ENCODE measurements at places on chromosomes 12 and 14.

DNA sequence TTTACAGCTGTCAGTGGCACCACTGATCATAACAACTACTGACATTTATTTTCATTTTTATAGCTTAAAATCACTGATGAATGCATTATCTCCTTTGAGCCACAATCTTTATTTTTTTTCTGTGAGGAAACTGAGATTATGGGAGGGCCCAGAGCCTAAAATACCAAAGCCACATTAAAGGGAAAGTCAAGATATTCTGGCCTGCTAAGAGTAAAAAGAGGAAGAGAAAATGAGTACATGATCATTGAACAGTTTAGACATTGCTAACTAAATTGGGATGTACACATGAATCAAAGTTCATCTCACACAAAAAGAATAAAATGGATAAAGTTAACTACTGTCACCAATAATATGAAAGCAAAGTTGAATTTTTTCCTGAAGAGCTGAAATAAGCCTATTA lies 170.5 kb upstream of the GARIN2 start:
- DNase-seq: no peak

DNA sequence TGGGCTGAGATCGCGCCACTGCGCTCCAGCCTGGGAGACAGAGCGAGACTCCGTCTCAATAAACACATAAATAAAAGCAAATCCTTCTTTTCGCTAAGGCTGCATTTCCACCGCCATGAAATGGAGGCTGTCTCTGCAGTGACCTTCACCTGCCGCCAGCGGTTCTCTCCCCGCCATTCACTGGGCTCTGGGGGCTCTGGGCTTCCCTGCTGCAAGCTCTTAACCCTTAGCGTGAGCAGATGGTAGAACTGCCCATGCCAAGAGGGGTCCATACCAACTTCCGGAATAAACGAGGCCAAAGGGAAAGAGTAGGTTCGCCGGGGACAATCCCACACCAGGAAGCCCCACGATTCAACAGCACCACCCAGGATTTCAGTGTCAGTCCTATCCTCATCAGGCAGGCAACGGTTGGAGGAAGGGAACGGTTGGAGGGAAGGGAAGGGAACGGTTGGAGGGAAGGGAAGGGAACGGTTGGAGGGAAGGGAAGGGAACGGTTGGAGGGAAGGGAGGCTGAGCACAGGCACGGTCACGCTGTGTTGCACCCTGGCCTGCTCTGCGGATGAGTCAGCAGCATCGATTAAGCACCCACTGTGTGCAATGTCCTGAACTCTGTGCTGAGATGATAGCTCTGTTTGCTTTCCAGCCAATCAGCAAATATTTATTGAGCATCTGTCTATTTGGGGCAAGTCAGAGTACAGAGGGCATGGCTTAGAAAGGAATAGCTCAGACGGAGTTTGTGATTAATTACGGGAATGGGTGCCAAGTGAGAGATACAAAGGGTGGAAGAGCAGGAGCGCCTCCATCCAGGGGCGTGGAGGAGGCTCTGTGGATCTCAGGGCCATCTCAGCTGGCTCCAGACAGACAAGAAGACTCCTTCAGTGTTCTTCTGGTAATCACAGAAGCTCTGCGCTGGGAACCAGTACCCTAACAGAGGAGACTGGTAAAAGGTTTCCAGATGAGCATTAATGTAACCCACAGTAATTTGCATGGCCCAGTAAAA lies 77.9 kb downstream of the NINJ2 start:
- no peak for DNase-seq

GRCh38 chr12:92432724-92433441 lies 269.9 kb upstream of the PLEKHG7 start:
- no peak for DNase-seq

- DNase-seq: no peak
Observed at GRCh38 chr12:47747596-47748506, 10.8 kb downstream of the RAPGEF3 start.

DNA sequence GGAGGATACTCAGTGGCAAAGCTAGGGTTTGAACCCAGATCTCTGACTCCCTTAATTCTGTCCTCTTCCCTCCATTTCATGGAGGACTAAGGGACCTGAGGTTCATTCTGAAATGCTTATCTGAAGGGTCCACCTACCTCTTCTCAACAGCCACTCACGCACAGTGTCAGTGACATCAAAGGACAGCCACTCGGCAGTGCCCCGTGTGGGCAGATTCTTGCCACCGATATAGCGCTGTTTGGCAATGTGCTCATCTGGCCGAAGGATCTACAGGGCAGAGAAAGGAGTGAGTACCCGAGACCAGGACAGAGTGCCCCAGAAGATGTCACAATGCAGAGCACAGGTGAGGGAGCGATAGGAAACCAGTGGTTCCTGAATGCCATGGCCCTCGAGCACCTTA lies 10.8 kb downstream of the TGFB3 start:
- no peak for DNase-seq

DNA sequence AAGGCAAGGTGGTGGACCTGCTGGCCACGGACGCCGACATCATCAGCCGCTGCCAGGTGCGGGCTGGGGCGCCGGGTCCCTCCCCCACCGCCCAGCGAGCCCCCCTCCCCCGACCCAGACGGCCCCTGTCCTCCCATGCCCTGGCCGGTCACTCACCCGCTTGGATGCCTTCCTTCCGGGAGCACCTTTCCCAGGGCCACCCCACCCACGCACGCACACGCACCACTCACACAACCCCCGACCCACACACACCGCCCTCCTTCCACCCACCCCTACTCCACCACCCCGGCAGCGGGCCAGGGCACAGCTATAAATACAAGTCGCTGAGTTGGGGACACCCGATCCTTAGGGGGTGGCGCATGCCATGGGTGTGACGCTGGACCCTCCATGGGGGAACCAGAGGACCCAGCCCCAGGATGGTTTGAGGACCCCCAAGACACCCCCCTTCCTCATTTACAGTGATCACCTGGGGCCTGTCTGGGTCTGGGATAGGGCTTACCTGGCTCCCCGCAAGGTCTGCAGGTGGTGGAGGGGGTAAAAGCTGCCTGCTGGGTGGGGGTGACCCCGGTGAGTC lies 465 bp downstream of the ADSS1 start:
- DNase-seq: no peak

- DNase-seq: no peak
Observed at GRCh38 chr12:93094988-93095737, 166.1 kb upstream of the EEA1 start.

DNA sequence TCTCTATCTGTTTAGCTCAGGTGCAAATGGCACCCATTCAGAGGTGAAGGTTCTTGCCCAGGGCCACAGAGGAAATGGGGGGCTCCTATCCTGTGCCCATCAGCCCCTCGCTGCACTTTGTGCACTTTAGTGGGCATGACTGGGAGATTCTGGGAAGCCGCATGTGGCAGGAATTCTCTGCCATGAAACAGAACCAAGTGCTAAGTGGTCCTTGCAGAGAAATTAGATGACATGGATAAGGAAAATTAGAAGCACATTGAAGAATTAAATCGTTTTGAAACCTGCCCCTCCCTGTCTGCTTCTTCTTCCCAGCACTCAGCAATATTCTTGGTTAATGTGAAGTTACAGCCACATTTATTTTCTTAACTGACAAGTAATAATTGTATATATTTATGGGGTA lies 185.2 kb upstream of the RTL1 start:
- DNase-seq: no peak

- DNase-seq: no peak
Observed at GRCh38 chr14:57482120-57482519, 11.5 kb downstream of the CCDC198 start.

DNA sequence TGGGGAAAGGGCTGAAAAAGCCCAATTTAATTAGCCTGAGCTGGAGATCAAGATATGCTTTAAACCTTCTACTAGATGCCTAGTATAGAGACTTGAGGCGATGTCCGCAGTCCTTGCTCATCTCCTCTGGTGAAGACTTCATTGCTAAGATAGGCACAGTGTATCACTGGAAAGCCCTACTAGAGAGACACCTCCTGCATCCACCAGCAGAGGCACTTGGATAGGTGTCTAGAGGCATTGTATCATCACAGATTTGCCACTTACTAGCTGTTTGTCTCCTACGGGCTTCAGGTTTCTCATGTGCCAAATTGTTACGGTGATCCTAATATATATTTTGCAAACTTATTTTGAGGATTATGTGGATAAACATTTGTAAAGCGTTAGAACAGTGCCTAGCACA lies 1048.5 kb downstream of the GALC start:
- no peak for DNase-seq

- DNase-seq: no peak
Observed at GRCh38 chr14:105861985-105862465, 335.6 kb downstream of the TMEM121 start.

GRCh38 chr14:97113339-97113738 lies 316.2 kb downstream of the VRK1 start:
- DNase-seq: no peak

Data from activated CD4-positive, alpha-beta T cell treated with anti-CD3 and anti-CD28 coated beads for 1 hour (primary cell).